ENCODE measurements at places on chromosomes 2 and 18.

DNA sequence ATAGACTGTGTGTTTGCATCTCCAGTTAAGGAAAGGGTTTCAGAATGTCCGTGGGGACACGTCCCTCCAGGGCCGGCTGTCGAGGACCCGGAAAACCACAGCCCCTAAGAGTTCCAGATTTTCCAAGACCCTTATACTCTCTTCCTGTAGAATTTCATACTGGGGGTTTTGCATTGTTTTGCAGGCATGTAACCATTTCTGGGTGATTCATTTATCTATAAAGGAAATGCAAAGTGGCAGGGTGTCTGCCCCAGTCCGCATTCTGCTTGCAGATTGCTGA, 8.5 kb downstream of the SP9 start:
- no peak for DNase-seq

DNA sequence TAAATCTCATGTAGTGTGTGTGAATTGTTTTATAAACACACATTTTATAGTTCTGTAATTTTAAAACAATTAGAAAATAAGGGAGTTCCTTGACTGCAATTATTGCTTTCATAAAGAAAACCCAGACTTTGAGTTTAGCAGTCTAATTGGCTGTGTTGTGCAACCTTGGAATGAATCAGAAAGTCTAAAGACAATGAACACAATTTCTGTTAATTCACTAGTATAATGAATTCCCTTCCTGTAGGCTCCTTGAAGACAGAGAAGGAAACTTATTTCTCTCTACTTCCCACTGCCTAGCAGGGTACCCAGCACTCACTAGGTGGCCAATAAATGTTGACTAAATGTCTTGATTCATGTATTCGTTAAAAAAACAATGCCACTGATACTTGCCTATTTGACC, 79.9 kb downstream of the ANTXR1 start:
- no peak for DNase-seq

- no peak for DNase-seq
Observed at GRCh38 chr2:135099802-135100483, 47.9 kb downstream of the RAB3GAP1 start.

DNA sequence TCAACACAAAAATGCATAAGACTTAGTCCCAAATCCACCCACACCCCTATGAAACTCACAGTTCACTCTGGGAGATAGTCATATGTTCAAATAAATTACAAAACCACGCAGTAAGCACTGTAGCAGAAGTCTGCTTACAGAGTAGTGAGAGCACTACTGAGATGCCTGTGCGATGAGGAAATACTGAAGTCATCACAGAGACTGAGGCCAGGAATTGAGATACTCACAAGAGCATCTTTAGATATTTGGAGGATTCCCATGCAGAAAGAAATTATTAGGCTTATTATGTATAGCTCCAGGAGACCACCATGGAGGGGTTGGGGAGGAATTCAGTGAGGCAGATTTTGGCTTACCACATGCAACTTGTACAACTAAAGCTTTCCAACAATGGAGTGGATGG, 82.3 kb downstream of the ANTXR1 start:
- DNase-seq: no peak

DNA sequence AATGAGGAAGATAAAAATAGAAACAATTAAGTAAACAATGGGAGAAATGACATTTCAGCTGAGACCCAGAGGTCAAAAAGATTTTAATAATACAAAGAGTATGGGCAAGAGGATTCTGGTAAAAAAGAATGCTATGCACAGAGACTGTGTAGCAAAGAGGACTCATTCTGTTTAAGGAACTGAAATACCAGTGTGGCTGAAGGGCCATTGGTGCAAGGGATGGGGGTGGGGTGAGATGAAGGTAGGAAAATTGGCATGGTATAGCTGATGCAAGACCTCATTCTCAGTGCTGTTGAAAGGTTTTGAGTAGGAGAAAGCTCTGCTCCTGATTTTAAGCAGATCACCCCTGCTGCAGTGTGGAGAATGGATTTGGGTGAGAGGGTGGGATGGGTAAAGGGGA, 10.8 kb downstream of the GALNT1 start:
- DNase-seq: no peak

DNA sequence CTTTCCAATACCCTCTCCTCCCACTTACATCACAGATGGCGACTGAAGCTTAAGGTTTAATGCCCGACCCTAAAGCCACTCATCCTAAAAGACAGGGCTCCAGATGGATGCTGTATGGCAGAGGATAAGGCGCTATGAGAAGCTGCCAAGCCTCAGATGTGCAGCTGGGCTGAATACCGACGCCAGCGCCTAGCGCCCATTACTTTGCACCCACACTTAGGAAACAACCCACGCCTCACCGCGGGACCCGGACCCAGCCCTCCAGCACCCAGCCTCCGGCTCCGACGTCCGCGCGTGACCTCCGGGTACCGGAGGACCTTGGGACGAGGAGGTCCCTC, 335 bp downstream of the TRAK2 start:
- DNase-seq: no peak

DNA sequence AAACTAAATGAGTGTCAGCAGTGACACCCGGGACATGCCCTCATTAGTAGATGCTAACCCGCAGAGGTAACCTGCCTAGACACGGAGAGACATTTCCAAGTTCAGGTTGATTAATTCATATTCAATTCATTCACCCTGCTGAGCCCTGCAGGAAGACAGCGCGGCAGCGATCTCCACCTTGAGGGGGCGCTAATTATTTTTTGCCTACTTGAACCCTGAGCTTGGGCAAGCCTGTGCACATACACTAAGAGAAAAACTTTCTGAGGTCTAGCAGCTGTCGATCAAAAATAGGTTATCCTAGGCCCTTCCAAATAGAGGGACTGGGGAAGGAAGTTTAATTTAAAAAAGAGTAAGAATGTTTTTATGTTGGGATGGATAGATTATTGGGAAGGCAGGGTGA, 1.3 kb upstream of the LYPD6 start:
- no peak for DNase-seq

- DNase-seq: no peak
Observed at GRCh38 chr2:105857076-105857740, 112.5 kb downstream of the NCK2 start.

DNA sequence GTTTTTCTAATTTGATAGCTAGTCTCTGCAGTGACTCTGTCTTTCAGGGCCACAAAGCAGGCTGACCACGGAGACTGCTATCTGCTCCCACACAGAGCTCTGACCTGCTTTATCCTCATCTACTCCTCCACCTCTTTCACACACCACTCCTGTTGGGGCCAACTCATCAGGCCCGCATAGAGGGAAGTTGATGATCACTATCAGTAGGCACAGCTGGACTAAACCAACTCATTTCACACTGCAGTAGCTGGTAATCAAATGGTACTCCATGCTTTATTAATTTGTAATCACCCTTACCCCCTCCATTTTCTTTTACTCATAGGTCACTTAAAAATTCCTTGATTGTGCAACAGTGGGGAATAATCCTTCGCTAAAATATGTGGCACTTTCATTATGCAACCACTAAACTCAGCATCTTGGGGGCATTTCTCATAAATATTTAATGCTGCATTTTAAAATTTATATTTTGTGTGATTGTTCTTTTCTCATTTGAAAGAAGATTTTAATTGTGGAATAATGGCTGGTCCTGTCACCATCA, 249.8 kb upstream of the GCFC2 start:
- no peak for DNase-seq

GRCh38 chr2:219448776-219449341, 14.2 kb downstream of the SPEG start:
- no peak for DNase-seq

DNA sequence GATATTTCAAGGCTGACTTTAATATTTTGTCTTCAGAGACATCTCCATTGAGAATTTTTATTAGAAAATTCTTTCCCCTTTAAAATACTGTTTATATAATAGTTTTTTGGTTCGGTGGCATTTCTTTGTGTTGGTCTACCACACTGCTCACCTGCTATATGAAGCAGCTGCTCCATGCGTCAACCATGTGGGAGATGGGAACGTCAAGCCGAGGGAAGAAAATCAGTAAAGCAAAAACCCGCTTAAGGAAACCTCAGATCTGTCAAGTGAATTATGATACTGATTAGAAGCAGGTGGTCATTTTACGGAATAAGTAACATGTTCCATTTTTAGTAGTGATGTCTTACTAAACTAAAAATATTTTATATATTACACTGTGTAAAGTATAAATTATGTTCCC, 5.6 kb upstream of the TMEM17 start:
- no peak for DNase-seq
